ENCODE measurements at places on chromosomes 7 and 10.

- no peak for DNase-seq
Measured at GRCh38 chr10:120486671-120487205, 29.7 kb downstream of the PLPP4 start.

GRCh38 chr10:42934842-42935241 lies 142.0 kb upstream of the RET start:
- no peak for DNase-seq

GRCh38 chr10:64054392-64054791 lies 533.2 kb downstream of the REEP3 start:
- DNase-seq: no peak

GRCh38 chr7:76430211-76430610 lies 5.5 kb downstream of the ZP3 start:
- no peak for DNase-seq

DNA sequence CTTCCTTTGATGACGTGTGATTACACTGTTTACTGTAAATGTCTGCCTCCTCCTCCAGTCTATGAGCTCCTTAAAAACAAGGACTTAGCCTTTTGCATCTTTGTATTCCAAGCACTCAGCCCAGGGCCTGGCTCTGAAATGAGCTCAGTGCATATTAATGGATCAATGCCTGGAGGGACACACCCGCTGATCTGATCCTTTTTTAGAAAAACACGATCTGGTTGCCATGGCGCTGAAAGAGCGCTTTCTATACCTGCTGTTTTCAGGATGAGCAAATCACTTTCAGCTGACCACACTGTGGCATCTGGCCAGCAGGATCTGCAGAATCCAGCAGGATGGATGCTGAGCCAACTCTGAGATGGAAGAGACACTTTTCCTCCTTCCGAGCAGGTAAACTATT lies 37.8 kb upstream of the GARS1 start:
- DNase-seq: no peak
